ENCODE measurements at places on chromosomes 11 and 22.

GRCh38 chr11:61281581-61282250 is 13.4 kb downstream of the VWCE start:
- DNase-seq = no peak

GRCh38 chr11:69374110-69374945 is 80.4 kb downstream of the MYEOV start:
- DNase-seq = no peak

- no peak for DNase-seq
Observed at GRCh38 chr11:57343825-57344224, 5.7 kb downstream of the P2RX3 start.

- no peak for DNase-seq
Observed at GRCh38 chr11:110069158-110069737, 23.9 kb upstream of the ZC3H12C start.

GRCh38 chr22:36048911-36049677 is 20.5 kb upstream of the RBFOX2 start:
- DNase-seq = no peak

GRCh38 chr11:111911563-111912401 is at the start of gene CRYAB:
TSS of gene CRYAB (minus strand) at chr11:111911770. CDS start at chr11:111911724, 46 bp downstream.
- DNase-seq = peak; percentile 90
